ENCODE measurements at places on chromosomes 7 and 10.

DNA sequence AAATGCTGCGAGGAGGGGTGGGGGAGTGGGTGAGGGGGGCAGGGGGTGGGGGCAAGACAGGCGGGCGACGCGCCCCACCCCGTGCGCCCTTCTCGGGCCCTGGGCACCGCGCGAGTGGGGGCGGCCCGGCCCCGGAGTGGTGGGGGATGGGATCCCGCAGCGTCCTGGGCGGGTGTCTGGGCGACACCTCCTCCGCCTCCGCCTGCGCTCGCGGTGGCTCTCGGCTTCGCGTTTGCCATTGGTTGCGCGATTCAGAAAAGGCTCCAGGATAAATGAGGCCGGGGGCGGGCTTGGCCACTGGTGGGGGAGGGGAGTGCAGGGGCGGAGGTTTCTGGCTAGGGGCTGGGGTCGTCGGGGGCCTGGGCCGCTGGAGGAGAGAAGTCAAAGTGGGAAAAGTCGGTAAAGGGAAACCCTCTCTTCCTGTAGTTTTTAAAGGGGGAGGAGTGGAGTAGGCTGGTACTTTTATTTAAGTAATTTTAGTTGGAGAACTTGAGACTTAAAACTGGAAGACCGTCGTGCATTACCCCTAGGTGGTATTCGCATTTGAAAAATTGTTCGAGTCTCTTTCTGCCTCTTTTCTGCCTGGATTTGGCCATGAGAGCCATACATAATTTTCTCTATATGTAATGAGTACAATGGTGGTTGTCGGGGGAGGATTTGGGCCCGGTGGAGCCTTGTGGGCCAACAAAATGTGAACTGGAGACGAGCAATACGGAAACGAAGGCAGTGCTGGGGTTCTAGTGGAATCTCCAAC is 992 bp upstream of the IGF2BP3 start:
- DNase-seq, result no peak

GRCh38 chr7:82110146-82110840 is 333.3 kb downstream of the CACNA2D1 start:
- peak; percentile 4 for DNase-seq

GRCh38 chr7:6252341-6252746 is 20.1 kb downstream of the CYTH3 start:
- no peak for DNase-seq

DNA sequence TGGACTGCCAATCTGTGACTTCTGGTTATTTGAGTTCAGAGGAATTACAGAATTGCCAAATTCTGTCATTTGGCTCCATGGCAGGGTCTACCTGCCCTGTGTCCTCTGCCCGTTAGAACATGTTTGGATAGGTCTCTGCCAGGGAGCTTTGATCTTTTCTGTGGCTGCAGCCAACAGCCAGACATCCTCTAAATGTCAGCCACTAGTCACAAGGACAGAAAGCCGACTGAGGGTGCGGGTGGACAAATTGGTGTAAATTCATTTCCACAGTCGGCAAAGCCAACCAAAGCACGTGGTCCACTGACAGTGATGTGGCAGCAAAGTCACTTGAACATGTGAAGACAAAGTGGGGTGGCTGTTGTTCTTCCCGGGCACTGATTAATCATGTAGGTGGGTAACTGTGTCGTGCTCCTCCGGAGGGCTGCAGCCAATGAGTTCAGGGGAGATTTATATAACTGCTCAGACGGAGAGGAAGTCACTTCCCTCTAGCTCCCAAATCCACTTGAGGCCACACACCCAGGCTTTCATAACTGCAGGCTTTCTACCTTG is 26.7 kb upstream of the CAMK1D start:
- no peak for DNase-seq

- no peak for DNase-seq
Measured at GRCh38 chr7:108441392-108441955, 14.8 kb downstream of the NRCAM start.
